ENCODE measurements at places on chromosomes 7 and 10. TPM values are rescaled to one million over a fixed set of nuclear protein-coding genes. Genes with fewer than 3 reads are reported as not detected.

PRKAR2B gene
- total RNA-seq: 3.1 TPM

GRCh38 chr7:50095634-50096033, 2.6 kb upstream of the ZPBP start:
- H3K36me3 ChIP-seq: no peaks in the 10 kb centered on the region
- no peak overlapping the region for H3K27ac ChIP-seq
- no peaks in the 10 kb centered on the region for H3K4me1 ChIP-seq
- H3K27me3 ChIP-seq: peaks cover 45% of the 10 kb centered on the region
- H3K4me3 ChIP-seq: no peak overlapping the region

GRCh38 chr10:98415731-98416119, 743 bp upstream of the PYROXD2 start:
- DNase-seq: no peak
- no peaks in the 10 kb centered on the region for H3K27me3 ChIP-seq
- no peak overlapping the region for H3K27ac ChIP-seq
- peaks cover 6% of the 10 kb centered on the region for H3K36me3 ChIP-seq
- H3K4me1 ChIP-seq: no peaks in the 10 kb centered on the region

- H3K4me1 ChIP-seq: peaks cover 28% of the 10 kb centered on the region
- no peak overlapping the region for H3K27ac ChIP-seq
- no peaks in the 10 kb centered on the region for H3K27me3 ChIP-seq
- DNase-seq: peak; percentile 94
- no peak overlapping the region for H3K4me3 ChIP-seq
Observed at GRCh38 chr10:21278491-21279216, 246.8 kb downstream of the SKIDA1 start.
